Ureter (tissue), 1 donor: ENCODE measurements at places on chromosomes 2 and 18.

- no peak for DNase-seq
Observed at GRCh38 chr2:239712755-239713154, 311.9 kb upstream of the HDAC4 start.

DNA sequence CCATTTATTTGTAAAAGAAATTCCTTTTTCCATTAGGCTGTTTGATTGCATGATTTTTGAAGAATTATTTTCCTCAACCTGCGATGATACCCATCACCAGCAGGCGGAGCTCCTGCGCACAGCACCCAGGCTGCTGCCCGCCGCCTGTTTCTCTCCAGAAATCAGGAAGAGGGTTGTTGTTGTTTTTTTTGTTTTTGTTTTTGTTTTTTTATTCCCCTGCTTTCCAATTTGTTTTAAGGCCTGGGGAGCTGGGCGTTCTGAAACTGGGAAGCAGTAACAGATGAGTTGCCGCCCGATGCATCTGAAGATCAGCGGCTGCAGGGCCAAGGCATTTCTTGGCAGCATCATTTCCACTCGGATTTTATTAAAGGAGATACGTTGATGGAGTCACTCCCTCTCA, 132.1 kb downstream of the MBP start:
- no peak for DNase-seq

DNA sequence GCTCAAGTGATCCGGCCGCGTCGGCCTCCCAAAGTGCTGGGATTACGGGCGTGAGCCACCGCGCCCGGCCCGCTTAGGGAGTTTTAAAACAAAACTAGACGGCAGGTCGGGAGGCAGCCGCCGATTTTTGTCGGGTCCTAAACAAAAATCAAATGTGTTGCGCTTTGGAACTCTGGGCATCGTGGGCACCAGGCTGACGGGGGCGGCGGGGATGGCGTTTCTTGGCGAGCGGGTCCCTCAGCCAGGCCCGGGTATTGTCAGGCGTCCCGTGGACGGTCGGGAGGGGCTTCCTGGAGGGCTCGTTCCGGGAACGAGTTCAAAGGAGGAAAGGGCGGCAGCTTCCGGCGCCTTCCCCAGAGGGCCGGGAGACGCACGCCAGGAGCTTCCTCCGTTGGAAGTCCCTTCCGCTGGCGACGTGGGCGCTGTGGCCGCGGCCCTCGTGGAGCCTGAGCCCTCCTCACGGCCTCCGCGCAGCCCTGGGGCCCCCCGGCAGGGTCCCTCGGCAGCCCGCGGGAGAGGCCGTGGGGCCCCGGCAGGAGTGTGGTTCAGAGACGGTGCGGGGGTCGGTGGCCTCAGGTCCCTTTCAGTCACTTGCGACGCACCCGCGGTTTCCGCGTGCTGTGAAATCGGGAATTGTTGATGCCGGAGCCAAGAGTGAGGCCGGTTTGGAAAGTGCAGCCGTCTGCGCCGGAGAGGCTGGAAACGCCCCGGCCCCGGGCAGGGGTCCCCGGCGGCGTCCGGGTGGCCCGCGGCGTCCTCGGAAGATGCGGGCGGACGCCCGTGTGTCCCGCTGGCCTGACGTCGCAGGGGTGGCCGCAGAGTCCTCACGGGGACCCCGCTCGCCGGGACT, 59.3 kb downstream of the EMILIN2 start:
- peak; percentile 82 for DNase-seq

DNA sequence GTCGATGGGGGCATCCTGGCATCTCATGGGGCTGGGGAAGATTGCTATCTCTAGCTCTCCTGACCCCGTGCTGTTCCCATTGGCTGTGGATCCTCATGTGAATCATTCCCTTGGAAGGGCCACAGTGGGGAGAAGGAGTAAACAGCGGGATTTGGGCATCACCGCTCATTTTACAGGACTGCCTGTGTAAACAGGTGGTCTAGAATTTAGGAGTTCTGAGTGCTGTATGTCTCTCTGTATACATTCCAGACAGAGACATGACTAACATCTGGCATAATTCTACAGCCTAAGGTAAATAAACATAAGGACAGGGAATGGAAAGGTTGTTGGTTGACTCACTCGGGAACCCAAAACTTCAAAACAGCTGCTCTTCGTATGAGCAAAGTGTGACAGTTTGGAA, 92.7 kb downstream of the COPS8 start:
- no peak for DNase-seq

- peak; percentile 53 for DNase-seq
Observed at GRCh38 chr2:224412141-224413015, 10.5 kb upstream of the FAM124B start.

DNA sequence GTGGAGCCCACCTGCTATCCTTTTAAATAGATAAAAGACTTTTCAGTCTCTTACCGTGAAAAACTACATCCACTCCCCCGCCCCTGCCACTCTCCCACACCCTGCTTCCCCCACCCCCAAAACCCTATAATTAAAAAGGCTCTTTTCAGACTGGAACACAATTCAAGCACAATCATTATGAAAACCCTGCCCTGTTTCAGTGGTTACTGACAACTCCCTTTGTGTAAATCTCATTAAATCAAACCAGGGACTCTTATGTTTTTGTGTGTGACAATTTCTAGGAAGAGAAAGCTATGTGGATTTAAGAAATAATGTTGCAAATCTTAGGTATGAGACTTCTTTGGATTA, 21.0 kb upstream of the ZNF532 start:
- no peak for DNase-seq

DNA sequence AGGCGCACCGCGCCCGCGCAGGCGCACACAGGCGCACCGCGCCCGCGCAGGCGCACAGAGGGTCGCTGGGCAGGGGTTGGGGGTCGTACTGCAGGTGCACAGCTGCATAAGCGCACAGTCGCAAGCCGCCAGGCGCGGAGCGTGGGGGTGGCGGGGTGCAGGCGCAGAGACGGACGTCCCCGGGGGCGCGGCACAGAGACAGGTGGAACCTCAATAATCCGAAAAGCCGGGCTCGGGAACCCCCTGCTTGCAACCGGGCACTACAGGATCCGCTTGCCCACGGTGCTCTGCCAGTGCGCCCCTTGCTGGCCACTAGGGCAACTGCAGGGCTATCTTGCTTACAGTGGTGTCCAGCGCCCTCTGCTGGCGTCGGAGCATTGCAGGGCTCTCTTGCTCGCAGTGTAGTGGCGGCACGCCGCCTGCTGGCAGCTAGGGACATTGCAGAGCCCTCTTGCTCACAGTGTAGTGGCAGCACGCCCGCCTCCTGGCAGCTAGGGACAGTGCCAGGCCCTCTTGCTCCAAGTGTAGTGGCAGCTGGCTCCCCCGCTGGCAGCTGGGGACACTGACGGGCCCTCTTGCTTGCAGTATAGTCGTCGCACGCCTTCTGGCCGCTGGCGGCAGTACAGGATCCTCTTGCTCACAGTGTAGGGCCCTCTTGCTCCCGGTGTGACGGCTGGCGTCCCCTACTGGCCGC, 34.9 kb downstream of the FAM110C start:
- DNase-seq: no peak

GRCh38 chr2:194550702-194551101, 1106.3 kb upstream of the SLC39A10 start:
- DNase-seq: no peak

DNA sequence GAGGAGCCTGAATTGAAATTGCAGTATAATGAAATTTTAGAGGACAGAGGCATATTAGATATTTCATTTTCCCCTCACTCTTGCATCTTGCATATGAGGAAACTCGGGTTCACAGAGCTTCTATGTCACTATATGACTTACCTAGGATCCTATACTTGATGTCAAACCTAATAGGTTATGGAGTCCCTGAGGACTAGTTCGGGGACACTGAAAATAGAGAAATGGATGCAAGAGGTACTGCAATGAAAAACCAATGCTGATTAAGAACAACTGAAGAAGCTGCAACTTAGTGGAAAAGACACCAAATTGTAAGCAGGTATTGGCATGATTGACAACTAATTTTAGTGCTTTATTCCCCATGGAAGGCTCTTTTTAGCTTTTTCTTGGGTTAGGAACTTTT, 210.1 kb downstream of the IKZF2 start:
- no peak for DNase-seq

DNA sequence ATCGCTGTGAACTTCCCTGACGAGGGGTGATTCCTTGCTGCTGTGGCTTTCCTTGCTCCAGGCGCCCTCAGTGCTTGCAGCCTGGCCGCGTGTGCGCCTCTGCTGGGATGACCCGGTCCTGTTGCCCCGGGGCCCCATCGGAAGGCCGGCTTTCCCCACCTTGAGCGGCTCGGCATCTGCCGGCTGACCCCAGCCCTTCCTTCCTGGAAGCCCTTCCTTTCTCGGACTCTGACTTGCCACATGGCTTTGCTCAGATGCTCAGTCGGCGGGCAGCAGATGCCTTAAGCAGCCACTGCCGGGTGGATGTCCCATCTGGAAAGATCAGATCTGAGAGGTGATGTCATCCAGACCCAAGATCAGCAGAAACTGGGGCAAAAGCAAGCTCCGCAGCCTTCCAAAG, 100.5 kb upstream of the ODC1 start:
- DNase-seq: no peak
